CD4-positive, alpha-beta T cell treated with Interleukin-21 for 1 hour (primary cell): ENCODE measurements at places on chromosomes 16 and 17.
A peak's percentile ranks its signal among the peaks of the same experiment; 100 is the strongest.

DNA sequence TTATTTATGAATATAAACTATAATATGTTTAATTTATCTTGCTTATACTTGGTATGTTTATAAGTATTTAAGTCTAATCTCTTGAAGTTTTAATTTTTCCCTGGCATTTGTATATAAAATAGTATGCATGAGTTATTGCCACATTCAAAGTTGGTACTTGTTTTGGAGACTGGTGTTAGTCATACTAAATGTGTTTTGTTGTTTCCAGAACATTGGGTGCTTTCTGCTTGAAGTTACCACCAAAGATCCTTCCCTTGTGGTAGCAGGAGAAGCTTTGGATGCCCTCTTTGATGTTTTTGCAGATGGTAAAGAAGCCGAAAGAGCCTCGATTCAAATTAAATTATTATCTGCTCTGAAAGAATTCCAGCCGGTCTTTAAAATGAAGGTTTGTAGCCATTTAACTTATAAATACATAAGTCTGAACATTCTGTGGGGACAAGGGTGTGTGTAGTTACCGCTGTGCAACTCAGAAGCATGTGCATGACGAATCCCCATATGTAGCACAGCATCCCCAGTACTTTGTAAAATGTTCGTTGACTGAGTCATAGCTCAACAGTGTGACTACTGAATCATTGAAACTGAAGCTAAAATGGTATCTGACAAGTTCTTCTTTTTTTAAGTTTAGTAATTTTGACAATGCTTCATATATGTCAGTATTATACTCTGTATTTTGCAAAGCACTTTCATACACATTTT is 36.4 kb downstream of the HEATR3 start:
- no peak for DNase-seq

DNA sequence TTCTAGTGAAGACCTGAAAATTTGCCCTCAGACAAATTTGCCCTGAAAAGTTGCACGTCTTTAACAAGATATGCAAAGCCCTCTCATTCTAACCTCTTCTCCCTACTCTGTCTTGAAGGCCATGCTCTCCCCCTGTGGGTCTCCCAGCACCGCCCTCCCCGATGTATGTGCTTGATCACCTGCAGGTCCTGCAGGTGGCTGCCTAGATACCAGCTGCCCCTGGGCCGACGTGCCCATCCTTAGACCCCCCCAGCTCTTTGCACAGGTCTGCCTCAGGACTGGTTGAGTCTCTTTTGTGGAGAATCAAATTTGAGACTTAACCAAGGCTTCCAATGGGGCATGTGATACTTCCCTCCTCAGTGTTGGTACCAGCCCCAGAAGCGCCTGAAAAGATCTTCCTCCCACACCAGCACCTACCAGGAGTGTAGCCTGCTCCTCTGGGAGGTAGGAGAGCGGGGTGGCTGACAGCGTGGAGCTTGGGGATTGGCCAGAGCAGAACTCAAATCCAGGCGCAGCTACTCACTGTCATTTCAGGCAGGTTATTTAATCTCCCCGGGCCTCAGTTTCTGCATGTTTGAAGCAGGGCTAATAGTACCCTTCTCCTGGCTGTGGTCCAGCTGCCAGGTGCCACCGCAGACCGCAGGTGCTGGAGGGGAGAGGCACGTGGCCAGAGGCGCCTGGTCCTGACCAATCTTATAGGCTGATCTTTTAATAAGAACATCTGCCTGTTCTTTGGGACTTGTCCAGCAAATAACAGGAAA is 4.5 kb upstream of the MRPL38 start:
- DNase-seq, result no peak

GRCh38 chr16:22232277-22233036 is 26.4 kb downstream of the EEF2K start:
- no peak for DNase-seq

DNA sequence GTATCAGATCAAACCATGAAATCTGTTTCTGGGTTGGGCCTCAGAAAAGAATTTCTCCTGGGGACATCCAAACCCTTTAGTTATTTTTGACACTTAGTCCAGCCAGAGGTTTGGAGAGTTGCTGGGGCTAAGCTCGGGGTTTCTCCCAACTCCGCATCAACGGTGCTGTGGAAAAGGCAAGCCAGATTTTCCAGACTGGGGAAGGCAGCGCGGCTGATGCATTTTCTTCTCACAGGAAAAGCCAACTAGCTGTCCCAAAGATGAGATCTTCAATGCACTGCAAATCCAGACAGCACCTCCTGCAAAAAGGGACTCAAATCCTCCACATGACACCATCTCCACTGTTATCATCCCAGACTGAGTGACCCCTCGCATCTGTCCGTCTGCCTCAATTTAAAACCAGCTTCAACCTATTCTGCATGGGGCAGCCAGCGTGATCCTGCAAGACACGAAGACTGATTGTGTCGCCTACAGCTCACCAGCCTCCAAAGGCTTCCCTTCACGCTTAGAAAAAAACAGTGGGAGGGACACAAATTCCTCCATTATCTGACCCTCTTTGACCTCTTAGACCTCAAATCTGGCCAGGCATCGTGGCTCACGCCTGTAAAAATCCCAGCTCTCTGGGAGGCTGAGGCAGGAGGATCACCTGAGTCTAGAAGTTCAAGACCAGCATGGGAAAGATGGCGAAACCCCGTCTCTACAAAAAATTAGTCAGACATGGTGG is 62.0 kb downstream of the GAS7 start:
- DNase-seq, result no peak

- DNase-seq, result no peak
Observed at GRCh38 chr16:66522816-66523590, 26.9 kb downstream of the TK2 start.

GRCh38 chr17:50825188-50825587 is 10.2 kb upstream of the WFIKKN2 start:
- no peak for DNase-seq

DNA sequence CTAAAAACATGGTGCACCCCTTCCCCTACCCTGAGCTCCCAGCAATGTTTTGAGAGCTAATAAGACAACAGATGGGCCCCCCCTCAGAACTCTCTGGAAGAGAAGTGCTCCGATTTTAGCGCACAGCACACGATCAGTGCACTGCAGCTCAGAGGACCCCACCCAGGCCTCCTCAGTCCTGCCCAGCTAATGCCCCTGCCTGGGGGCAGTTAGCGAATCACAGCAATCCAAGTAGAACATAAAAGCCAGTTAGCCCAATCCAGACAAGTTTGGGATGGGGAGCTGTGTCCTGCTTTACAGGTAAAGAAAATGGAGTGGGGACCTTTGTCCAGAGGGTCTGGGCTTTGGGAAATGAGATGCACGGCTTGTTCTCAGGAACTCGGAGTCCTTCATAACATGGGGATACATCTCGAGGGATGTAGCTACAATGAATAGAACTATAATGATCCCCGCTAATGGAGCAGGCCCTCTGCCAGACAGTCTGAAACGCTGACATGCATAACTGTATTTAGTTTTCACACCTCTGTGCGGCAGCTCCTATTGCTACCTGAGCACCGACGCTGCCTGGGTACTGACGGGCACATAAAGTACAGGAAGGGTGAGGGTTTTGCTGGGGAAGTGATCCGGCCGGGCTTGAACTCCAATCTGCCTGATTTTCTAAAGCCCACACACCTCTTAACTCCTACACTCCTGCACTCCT is 29.7 kb upstream of the CDC42EP4 start:
- DNase-seq, result no peak

- no peak for DNase-seq
Observed at GRCh38 chr16:88461331-88462269, 8.5 kb downstream of the ZFPM1 start.

DNA sequence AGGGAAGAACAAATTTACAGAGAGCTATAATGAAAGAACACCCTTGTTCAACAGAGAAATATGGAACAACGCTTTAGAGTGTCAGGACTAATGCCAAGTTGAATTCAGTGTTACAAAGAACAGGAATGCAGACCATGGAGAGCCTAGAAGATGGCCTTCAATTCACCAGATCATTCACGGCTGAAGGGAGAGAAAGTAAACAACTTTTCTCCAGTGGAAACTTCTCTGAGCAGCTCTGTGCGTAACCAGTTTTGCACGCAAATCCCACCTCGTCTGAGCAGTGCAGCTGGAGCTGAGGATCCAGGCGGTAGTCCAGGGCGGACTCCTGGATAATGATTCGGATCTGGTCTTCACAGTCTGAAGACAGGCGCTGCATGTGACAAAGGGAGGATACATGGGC is 40.5 kb upstream of the CLEC18B start:
- no peak for DNase-seq

GRCh38 chr16:67563708-67564468 is 1.6 kb downstream of the CTCF start:
- DNase-seq, result peak; percentile 47

DNA sequence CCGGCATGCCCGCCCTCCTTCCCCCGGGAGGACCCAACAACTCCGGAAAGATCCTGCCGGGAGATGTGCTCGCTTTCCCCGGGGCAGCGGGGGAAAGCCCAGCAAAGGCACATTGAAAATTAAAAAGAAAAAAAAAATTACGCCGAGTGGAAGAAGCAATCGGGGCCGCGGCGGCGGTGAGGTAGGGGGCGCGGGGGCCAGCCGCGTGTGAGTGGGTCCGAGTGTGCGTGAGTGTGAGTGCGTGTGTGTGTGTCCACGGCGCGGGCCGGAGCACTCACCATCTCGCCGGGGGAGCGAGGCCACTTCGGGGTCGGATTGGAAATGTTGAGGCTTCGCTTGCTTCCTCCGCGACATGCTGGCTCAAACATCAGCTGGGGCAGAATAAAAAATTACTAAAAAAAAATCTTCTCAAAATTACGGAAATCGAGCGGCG is at the start of gene SALL1:
TSS of gene SALL1 (minus strand) at position 383 of the 433 bp plus-strand sequence. CDS start at position 354, 29 bp downstream.
- DNase-seq, result no peak

DNA sequence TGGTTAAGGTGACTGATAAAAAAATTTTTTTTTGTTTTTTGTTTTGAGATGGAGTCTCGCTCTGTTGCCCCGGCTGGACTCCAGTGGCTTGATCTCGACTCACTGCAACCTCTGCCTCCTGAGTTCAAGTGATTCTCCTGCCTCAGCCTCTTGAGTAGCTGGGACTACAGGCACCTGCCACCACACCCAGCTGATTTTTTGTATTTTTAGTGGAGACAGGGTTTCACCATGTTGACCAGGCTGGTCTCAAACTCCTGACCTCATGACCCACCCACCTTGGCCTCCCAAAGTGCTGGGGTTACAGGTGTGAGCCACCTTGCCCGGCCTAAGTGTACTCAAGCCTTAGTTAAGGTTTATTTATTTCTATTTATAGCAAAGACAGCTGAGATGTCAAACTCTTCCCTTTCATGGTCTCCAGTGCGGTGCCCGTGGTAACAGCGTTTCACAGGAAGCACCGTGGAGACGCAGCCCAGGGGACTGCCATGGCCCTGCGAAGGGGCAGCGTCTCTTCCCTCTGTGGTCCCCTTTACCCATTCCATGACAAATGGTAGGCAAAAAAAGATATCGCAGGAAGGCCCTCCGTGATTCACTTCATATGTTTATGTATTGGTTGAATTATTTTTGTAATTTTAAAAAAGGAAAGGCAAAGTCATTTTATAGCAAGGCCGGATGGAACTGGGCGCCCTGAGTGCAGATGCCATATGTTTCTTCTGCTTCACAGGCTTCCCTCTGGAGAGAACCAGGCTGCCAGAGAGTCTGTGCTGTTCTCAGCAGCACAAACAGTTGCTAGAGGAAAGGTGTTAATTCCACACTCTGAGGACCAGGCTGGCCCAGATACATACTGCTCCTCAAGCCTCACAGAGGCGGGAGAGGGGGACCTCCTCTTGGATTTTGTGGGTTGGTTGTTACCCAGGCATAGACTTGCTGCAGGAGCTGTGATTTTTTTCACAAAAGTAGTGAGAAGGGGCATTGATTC is 29.2 kb downstream of the DDX19A start:
- no peak for DNase-seq

DNA sequence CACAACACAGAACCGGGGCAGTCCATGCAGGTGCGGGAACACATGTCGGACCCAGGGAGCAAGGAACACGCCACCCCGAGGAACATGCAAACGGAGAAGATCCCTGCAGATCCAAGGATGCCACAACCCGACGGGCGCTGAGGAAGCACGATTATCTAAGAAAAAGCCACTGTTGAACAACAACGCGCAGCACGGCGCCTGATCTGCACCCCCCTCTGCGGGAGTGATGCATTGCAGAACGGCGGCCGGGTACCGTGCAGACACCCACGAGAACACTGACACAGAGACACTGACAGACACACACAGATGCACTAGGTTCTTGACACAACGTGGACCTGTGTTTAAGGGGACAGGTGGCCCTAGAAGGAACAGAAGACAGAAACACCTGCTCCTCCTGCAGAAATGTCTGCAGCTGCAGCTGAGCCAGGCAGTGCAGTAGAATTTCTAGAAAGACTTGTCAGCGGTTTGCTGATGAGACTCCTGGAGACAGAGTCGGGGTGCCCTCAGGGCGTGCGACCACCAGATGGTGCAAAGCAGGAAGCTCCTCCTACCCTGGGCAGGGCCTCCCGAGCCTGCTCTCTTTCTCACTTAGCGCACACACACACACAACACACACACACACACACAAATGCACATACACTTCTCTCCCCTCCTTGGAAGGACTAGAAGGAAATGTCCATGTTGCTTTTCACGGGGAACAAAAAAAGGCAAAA is 7.5 kb downstream of the NPTX1 start:
- DNase-seq, result no peak

DNA sequence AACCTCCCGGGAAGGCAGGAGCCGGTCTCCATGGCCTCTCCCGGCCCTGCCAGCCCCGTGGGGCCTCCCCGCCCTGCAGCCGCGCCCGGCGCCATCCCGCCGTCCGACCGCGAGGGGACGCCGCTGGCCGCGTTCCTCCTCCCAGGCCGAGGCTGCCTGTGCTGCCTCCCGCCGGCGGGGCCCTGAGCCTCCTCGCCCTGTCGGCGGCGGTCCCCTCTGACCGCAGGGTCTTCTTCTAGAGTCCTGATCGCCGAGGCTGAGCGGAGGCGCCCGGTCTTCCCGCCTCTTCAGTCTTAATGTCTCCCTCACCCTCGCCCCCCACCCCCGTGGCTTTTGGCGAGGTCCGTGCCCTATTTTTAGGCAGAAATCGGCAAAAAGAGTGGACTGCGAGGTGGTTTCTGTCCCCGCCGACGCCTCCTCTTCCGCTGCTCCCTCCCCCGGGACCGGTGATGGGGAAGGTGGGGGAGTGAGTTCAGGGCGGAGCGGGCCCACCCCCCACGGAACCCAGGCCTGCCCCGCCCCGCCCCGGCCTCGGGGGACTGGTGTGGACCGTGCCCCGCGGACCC is 794 bp upstream of the CPNE7 start:
- DNase-seq, result peak; percentile 51
